ENCODE measurements at places on chromosomes 1 and 21.

GRCh38 chr1:30200161-30200560 lies 523.2 kb downstream of the MATN1 start:
- no peak for DNase-seq

- DNase-seq = no peak
Observed at GRCh38 chr1:17539477-17540254, at the start of gene ARHGEF10L. TSS of gene ARHGEF10L (plus strand) at chr1:17539698. CDS start at chr1:17580596, 40,898 bp downstream.

- no peak for DNase-seq
Observed at GRCh38 chr21:31358158-31358557, 14.1 kb upstream of the TIAM1 start.

DNA sequence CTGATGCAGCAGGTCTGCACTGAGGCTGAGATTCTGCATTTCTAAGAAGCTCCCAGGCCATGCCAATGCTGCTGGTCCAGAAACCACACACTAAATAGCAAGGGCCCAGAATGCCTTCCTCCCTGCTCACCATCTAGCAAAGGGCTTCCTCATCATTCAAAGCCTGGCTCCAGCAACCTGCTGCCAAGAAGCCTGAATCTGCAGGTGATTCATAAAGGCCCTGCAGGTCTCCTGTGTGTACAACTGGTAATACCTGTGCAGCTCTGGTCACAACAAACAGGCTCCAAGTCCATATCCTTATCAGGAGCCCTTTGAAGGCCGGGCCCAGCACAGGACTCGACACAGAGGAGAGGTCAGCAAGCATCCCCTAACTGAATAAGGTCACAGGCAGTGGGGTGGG lies 26.7 kb downstream of the GLIS1 start:
- no peak for DNase-seq

DNA sequence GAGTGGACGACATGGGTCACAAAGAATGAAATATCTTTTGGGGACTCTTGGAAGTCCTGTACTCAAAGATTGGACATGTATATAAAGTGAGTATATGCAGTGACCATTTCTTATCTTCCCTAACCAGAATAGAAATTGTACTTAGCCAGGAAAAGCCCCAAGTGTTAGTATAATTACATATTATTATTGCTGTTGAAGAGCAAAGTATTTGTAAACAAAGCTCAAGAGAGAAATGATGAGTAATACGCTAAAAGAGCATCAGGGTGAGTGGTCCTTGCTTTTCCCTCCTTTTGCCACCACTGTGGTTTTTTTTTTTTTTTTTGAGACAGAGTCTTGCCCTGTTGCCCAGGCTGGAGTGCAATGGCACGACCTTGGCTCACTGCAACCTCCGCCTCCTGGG lies 6.4 kb upstream of the CGN start:
- DNase-seq = no peak

GRCh38 chr1:21524686-21525339 lies 15.6 kb downstream of the ALPL start:
- no peak for DNase-seq

DNA sequence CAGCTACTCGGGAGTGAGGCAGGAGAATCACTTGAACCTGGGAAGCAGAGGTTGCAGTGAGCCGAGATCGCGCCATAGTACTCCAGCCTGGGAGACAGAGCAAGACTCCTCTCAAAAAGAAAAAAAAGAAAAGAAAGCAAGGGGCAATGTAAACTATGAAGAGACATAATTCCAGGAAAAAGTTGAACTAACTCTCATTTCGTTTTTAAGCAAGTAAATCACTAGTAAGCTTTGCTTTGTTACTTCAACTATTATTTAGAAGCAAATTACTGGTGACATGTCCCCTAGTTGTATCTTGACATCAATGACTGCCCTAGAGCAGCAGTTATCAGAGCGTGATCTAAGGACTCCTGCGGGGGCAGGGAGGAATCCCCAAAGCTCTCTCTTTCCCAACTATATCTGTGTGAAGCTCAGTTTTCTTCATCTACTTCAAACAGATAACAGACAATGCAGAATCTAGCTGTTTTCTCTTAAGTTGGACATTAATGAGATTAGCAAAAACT lies 18.7 kb downstream of the CLSTN1 start:
- no peak for DNase-seq

DNA sequence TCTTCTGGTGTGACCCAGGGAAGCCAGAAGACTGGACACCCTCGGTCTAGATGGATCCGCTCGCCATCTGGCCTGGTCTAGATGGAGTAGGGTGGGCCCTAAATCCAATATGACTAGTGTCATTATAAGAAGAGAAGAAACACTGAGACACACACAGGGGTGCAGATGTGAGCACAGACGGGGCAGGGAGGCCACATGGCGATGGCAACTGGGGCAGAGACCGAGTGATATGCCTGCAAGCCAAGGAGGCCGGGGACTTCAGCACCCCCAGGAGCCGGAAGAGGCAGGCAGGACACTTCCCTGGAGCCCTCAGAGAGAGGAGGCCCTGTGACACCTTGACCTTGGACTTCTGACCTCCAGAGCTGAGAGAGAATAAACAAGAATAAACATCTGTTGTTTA lies 5.6 kb upstream of the TFF3 start:
- DNase-seq = no peak

GRCh38 chr1:17333081-17333480 lies 25.1 kb downstream of the PADI4 start:
- no peak for DNase-seq

DNA sequence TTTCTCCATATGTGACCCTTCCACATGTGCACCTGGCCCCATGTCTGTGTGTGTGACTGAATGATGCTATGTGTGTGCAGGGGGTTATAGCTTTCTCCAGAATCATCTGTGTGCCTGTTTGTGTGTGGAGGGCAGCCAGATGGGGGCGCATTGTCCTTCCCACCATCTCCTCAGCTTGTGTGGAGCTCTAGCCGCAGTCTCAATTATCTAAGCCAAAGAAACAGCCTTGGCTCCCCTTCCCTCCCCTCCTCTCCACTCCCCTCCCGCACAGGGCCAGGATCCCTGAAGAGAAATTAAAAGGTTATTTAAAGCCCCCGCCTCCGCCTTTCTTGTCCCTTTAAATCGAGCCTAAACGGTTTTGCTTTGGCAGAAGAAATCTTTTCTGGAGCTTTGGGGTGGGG lies 1.8 kb upstream of the DMBX1 start:
- DNase-seq = no peak

- DNase-seq = no peak
Observed at GRCh38 chr1:177427811-177428210, 257.1 kb downstream of the BRINP2 start.

GRCh38 chr1:24263211-24263610 lies 55.9 kb upstream of the GRHL3 start:
- DNase-seq = no peak

- no peak for DNase-seq
Observed at GRCh38 chr1:169196581-169196980, 90.1 kb downstream of the ATP1B1 start.

DNA sequence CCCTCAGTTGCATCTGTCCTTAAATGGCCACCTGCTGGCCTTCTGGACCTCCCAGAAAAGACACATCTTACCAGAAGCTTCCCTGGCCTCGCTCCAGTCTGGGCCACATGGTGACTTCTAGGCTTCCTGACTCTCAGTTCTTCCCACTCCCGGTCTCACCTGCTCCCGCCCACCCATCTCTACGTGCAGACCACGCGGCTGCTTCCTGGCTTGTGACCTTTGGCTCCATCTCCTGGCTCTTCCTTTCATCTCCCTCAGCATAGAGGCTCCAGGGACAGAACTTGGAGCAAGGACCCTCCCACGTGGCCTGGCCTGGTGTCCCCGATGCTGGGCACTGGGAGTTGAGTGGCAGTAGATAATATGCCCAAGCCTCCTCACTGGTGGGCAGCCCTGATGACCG lies 124.9 kb upstream of the IRF2BP2 start:
- DNase-seq = no peak

- DNase-seq = no peak
Observed at GRCh38 chr1:62429581-62429980, 7.3 kb upstream of the USP1 start.

DNA sequence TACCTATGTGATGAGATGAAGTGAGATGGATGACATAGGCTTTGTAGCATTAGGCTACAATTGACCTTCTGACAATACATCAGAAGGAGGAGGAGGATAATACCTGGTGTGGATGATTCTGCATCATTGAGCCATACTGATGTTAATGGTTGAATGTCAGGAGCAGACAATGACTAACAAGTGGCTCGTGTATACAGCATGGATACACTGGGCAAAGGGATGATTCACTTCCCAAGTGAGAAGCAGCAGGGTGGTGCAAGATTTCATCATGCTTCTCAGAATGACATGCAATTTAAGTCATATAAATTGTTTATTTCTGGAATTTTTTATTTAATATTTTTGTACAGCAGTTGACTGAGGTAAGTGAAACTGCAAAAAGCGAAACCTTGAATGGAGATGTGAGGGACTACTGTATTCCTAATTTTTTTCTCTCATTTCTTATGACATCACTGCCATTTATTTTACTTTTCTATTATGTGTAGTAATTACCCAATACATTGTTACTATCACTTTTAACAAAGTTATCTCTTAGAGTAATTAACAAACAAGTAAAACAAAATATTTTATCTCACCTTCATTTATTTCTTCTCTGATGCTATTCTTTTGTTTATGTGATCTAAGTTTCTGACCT lies 34.4 kb upstream of the COP1 start:
- DNase-seq = no peak

- DNase-seq = no peak
Observed at GRCh38 chr1:183915625-183916510, 110.9 kb downstream of the RGL1 start.

DNA sequence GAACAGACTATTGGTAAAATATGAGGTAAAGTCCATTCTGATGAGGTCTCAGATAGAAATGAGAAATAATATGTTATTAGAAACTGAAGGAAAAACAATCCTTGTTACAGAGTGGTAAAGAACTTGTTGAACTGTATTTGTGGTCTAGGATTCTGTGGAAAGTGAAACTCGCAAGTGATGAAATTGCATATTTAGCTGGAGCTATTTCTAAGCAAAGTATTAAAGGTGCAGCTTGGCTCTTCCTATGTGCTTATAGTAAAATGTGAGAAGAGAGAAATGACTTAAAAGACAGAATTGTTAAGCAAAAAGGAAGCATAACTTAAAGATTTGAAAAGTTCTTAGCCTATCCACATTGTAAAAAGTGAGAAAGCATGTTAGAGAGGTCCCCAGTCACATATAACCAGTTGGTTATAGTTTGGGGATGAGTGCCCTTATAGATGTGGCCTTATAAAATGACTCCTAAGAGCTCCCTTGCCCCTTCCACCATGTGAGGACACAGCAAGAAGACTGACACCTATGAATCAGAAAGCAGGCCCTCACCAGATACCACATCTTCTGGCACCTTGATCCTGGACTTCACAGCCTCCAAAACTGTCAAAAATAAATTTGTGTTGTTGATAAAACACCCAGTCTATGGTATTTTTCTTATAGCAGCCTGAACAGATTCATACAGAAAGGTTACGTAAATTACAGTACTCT lies 24.8 kb downstream of the PHTF1 start:
- DNase-seq = no peak

DNA sequence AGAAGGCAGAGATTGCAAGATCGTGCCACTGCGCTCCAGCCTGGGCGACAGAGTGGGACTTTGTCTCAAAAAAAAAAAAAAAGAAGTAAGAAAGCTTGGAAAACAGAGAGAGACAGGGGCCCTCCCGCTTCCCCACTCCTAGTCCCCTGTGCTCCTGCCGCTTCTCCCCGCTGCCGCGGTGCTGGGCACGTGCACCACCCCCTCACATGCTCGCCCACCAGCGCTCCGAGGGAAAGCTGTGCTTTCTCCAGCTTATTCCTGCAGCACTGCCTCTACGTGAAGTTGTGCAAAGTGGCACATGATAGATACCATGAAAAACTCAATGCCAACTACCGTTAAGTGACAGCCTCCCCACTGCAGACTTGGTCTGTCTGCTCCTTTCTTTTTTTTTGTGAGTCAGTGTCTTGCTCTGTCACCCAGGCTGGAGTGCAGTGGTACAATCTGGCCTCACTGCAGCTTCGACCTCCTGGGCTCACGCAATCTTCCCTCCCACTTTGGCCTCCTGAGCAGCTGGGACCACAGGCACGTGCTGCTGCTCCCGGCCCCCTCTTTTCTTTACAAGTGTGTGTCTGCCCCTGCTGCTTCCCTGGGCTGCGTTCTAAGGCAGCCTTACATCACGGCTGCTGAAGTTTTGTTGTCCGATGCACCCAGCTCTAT lies 15.4 kb downstream of the SLX9 start:
- no peak for DNase-seq

DNA sequence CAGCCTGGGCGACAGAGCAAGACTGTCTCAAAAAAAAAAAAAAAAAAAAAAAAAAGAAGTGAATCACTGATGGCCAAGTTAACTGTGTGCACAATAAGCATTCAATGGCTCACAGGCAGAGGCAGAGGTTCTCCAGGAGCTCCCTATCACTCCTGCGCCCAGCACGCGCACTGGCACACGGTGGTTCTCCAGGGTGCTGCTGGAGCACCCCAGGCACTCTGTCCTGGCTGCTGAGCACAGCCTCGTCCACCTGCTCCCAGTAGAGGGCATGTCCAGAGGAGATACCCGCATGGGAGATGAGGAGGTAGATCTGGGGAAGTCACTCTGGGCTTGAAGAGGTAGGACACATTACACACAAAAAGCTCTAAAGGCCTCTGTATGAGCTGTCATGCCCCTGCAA lies 21.5 kb upstream of the NUP133 start:
- DNase-seq = no peak

DNA sequence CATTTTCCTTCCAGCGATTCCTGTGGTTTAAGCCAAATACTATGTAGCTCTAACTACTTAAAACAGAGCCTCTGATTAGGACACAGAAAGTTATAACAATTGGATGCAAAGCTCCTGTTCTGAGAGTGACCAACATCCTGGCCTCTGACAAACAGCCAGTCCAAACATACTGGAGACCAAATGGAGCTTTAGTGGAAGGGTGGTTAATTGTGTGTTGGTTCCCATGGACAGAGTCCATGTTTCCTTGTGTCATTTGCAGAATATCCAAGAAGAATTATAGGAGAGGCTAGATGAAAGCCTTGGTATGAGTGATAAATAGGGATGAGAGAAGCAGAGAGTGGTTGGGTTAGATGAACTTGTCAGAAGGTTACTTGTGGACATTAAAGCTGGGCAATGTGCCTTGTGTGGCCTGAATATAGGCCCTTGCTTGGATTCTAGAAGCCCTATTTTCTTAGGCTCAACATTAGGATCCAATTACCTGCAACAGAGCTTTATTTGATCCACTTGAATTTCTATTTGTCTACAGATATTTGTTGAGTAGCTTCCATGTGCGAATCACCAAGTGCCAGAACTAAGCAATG lies 180.5 kb upstream of the GORAB start:
- DNase-seq = no peak
